ENCODE measurements at places on chromosomes 7 and 10.

- no peak for DNase-seq
These were observed 33.7 kb downstream of the CYP2C8 start for GRCh38 chr10:95035332-95036295.

- DNase-seq: no peak
These were observed 177.8 kb downstream of the NEURL1 start for GRCh38 chr10:103671126-103671895.

- DNase-seq: no peak
These were observed 92.6 kb downstream of the CYTH3 start for GRCh38 chr7:6179620-6180343.

DNA sequence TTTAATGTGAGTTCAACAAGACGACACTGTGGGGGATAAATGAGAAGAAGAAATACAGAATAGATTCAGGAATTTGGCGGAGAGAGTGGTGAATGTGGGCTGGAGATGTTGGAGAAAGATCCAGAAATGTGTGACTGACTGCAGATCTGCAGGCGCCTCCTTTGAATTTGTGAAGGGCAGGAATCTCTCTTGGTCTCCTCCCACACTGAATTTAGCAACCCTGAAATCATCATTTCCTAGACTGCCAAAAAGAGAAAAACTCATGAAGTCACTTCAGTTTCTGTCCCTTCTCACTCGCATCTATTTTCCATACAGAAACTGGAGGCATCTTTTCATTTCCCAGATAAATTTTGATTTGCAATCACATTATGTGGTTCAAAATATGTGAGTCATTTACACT, 128.7 kb downstream of the GNAI1 start:
- no peak for DNase-seq

GRCh38 chr10:109695988-109696387, 227.3 kb downstream of the XPNPEP1 start:
- DNase-seq: no peak

- no peak for DNase-seq
These were observed 322.6 kb downstream of the DGKB start for GRCh38 chr7:14579971-14580370.

DNA sequence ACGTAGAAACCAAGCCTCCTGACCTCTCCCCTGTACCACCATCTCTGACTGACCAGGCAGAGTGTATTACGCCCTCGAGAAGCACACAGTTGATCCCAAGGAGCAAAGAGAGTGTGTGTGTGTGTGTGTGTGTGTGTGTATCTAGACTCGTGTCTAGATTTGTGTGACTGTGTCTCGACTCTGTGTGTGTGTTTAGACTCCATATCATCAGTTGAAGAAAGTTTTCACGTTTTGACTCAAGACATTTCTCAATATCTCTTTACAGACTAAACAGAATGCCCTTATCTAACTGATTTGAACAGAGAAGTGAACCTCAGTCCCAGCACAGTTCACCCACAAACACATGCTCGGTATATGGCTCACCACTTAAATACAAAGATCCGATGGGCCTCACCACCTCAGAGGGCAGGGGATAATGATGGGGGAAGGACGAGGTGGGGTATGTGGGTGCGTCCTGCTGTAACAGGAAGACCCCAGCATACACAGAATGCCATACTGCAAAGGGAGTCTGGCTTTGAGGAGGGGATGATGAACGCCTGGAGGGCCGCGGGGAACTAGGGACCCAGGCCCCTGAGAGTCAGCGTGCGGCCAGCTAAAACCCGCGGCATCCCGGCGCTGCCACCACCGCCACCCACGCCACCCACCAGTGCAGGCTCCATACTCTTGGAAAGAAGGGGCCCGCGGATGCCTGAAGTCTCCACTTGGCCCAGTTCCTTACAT, 780 bp downstream of the ALDH18A1 start:
- DNase-seq: peak; percentile 6
